ENCODE measurements at places on chromosomes 1 and 21. TPM values are rescaled to one million over a fixed set of nuclear protein-coding genes. Genes with fewer than 3 reads are reported as not detected.

Gene MRPL24
- total RNA-seq, result 25.0 TPM

Gene AMIGO1
- 1.2 TPM for total RNA-seq

Gene TEDDM1
- total RNA-seq, result not detected

Gene MYOG
- not detected for total RNA-seq

Gene C1QA
- not detected for total RNA-seq

Gene HES4
- total RNA-seq, result 6.4 TPM

Gene VSIG8
- total RNA-seq, result not detected

Gene OR6K3
- not detected for total RNA-seq

Gene SNX7
- total RNA-seq, result 51.2 TPM

Gene S100A7
- 2.7 TPM for total RNA-seq

Gene SPRR1A
- total RNA-seq, result not detected

Gene COL6A2
- 0.67 TPM for total RNA-seq

Gene RAB25
- 40.0 TPM for total RNA-seq

Gene EXO1
- 8.4 TPM for total RNA-seq

Gene LCE3E
- not detected for total RNA-seq

Gene SLC6A9
- total RNA-seq, result 32.5 TPM

Gene ATAD3B
- total RNA-seq, result 44.9 TPM

Gene OLIG2
- not detected for total RNA-seq

Gene LAMC2
- 1,201 TPM for total RNA-seq

Gene CLIC6
- 0.11 TPM for total RNA-seq

Gene AMY1C
- total RNA-seq, result not detected

Gene COL24A1
- total RNA-seq, result not detected

Gene OR2T33
- not detected for total RNA-seq

Measured in mammary epithelial cell (primary cell).